ENCODE measurements at places on chromosomes 4 and X. TPM values are rescaled to one million over a fixed set of nuclear protein-coding genes. Genes with fewer than 3 reads are reported as not detected.

- DNase-seq: no peak
- no peaks in the 10 kb centered on the region for H3K27me3 ChIP-seq
- no peak overlapping the region for H3K27ac ChIP-seq
- H3K4me3 ChIP-seq: no peak overlapping the region
- H3K36me3 ChIP-seq: no peaks in the 10 kb centered on the region
These were observed 36.9 kb upstream of the ADGRA3 start for GRCh38 chr4:22552812-22553211.

The SPOCK3 gene
- not detected for total RNA-seq

GRCh38 chr4:151314479-151314878, 10.9 kb downstream of the SH3D19 start:
- no peak overlapping the region for H3K4me3 ChIP-seq
- no peak for DNase-seq
- no peaks in the 10 kb centered on the region for H3K36me3 ChIP-seq

DNA sequence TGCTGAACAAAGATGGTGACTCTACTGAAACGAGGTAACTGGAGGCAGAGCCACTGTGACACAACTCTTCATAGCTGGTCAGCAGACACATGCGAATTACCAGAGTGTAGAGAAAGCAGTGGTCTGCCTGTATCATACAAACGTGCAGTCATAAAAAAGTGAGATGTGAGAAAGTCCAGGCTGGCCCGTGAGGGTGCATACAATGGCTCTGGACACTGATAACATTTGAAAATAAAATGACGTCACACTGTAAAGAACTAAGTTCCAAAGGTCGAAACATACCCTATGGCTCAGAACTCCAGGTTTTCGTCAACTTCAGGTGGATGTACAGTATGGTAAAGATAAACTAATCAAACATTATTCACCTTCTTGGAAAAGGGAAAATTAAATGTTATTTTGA, 95.7 kb downstream of the SHISA3 start:
- H3K27me3 ChIP-seq: no peaks in the 10 kb centered on the region
- H3K4me3 ChIP-seq: no peak overlapping the region
- H3K36me3 ChIP-seq: peaks cover 2% of the 10 kb centered on the region
- no peak for DNase-seq

DNA sequence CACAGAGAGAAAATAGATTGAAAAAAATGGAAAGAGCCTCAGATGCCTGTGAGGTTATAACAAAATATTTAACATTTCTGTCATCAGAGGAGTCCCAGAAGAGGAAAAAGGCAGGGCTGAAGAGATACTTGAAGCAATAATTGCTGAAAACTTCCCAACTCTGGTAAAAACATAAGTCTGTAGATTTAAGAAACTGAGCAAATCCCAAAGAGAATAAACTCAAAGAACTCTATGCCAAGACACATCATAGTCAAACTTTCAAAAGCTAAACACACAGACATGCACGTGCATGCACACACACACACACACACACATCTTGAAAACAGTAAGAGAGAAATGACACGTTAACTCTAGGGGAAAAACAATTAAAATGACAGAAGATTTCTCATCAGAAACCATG, 94.1 kb downstream of the SLC16A2 start:
- H3K4me3 ChIP-seq: no peak overlapping the region
- no peak for DNase-seq
- peaks cover 1% of the 10 kb centered on the region for H3K4me1 ChIP-seq
- H3K27ac ChIP-seq: no peak overlapping the region

The FBXL5 gene
- 34.3 TPM for total RNA-seq

The RTL3 gene
- total RNA-seq: not detected

- DNase-seq: no peak
- H3K36me3 ChIP-seq: peaks cover 43% of the 10 kb centered on the region
- H3K27me3 ChIP-seq: no peaks in the 10 kb centered on the region
- H3K27ac ChIP-seq: no peak overlapping the region
- no peak overlapping the region for H3K4me3 ChIP-seq
These were observed 23.8 kb downstream of the ZFX start for GRCh38 chrX:24173115-24173847.

DNA sequence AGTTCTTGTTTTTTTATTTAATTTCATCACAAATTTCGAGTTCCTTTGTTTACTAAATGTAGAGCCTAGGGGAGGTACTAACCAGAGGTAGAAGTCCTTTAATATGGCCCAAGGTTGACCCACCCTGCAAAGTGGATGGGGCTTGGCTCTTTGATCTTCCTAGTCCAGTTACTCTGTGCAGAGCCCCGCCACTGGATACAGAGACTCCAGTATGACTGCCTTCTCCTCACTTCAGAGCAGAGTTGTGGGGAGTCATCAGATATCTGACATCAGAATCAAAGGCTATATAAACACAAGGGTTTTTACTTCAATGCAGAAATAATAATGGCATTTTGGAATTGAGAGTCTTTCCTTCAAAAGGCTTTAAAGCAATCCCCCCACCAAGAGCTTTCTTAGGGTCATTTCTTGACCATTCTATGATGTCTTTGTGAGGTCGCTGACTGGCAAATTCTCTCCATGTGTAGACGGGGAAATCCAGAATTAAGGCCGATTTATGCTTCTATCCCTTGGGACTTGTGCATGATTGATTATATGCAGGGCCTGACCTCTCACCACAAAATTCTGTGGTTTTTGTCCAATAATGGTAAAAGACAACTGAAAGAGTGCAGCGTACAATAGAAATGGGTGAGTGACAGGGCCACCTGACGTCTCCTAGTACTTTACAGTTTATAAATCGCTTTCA, 88.3 kb upstream of the CITED1 start:
- no peaks in the 10 kb centered on the region for H3K4me1 ChIP-seq
- no peak overlapping the region for H3K27ac ChIP-seq
- no peaks in the 10 kb centered on the region for H3K27me3 ChIP-seq
- no peak for DNase-seq

The IL2 gene
- 0.84 TPM for total RNA-seq

DNA sequence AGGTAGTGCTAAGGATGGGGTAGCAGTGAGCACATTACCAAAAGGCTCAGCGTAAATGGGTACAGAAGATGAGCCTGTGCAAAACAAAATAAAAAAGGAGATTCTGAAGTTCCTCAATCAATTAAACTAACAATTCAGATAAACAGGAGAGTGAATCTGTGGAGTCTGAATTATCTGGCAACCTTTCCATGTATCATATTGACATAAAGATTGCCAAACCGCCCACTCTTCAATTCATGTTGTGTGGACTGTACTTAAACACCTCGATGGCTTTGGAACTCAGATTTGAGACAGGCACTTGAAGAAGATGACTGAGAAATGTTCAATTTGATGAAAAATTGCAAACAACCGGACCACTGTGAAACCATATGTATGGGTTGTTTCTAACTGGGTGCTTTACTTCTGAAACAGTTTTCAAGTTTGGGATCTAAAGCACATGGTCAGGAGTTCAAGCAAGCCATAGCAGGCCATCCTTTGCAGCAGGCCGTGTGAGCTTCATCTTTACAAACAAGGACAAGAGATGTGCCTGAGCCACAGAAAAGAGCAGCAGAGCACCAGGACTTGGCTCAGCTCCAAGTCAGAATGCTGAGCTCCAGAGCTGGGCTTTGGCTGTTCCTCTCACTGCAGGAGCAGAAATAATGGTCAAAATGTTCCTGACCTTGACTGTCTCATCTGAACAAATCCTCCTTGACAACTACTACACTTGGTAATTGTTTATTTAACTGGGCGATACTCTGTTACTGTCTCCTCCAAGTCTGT, 108.1 kb downstream of the MGST2 start:
- no peak overlapping the region for H3K4me3 ChIP-seq
- H3K4me1 ChIP-seq: no peaks in the 10 kb centered on the region
- H3K27ac ChIP-seq: no peak overlapping the region
- no peaks in the 10 kb centered on the region for H3K36me3 ChIP-seq

The IL2RG gene
- total RNA-seq: 447 TPM

The CXorf49 gene
- total RNA-seq: not detected

Data from activated CD4-positive, alpha-beta T cell treated with anti-CD3 and anti-CD28 coated beads, Interleukin-2, amount 10 ng/mL, durations not matched to agents 7 days and 5 days (primary cell).